GM23248 (cell line): ENCODE measurements at places on chromosomes 6 and 20. TPM values are rescaled to one million over a fixed set of nuclear protein-coding genes. Genes with fewer than 3 reads are reported as not detected.
A peak's percentile ranks its signal among the peaks of the same experiment; 100 is the strongest.

DNA sequence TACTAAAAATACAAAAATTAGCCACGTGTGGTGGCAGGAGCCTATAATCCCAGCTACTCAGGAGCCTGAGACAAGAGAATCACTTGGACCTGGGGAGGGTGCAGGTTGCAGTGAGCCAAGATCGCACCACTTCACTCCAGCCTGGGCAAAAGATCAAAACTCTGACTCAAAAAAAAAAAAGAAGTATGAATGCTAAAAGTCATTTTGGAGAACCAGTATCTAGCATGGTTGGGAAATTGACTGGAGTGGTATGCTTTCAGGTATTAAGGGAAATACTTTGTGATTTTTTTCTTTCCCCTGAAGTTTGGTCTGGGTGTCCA is 30.1 kb downstream of the PCMT1 start:
- H3K4me1 ChIP-seq: no peaks in the 10 kb centered on the region
- no peaks in the 10 kb centered on the region for H3K27me3 ChIP-seq
- peak; percentile 8 for DNase-seq
- H3K4me3 ChIP-seq: no peak overlapping the region
- H3K27ac ChIP-seq: no peak overlapping the region

GRCh38 chr20:37559312-37560027 is 31.8 kb upstream of the BLCAP start:
- H3K27ac ChIP-seq: no peak overlapping the region
- H3K4me1 ChIP-seq: no peaks in the 10 kb centered on the region
- no peaks in the 10 kb centered on the region for H3K36me3 ChIP-seq

DNA sequence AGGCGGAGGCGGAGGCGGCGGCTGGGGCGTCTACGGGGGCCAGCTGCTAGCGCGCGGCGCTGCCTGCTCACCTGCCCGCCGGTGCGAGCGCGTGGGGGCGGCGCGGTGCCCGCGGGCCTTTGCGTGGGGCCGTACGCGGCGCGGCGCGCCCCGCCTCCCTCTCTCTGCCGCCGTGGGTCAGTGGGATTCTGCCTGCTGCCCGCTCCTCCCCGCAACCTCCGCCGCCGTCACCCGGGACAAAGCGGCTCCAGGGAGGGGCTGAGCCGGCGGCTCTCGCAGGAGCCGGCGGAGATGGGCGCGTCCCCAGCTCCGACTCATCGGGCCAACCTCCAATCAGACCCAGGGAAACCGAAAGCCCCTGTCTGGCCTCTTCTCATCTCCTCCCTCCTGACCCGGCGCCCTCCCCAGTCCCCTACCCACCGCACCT is at the start of gene RCAN2:
Gene RCAN2, minus strand, starts transcription at position 249 of the 427 bp plus-strand sequence.
- peak within 1 kb of the TSS; percentile 79 for H3K4me3 ChIP-seq
- H3K27ac ChIP-seq: no peak within 1 kb of the TSS

DNA sequence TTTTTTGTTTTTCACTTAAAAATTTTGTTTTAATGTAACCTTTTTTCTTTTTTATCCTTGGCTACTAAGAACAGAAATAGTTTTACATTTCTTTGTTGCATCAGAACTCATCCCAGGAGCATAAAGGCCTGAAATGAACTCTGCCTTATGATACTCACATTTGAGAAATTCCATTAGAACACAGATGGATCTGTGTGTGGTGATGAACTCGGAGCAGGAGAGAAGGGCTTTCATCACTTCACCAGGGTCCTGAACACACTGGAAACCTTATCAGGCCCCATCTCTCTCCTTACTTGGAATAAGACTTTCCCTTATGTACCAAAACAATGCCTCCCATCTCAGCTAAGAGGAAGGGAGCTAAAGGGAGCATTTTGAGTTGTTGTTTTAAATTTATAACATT is 139.4 kb downstream of the PHF3 start:
- no peak overlapping the region for H3K4me3 ChIP-seq
- H3K36me3 ChIP-seq: no peaks in the 10 kb centered on the region
- DNase-seq: peak; percentile 24
- H3K27ac ChIP-seq: no peak overlapping the region
- peaks cover 22% of the 10 kb centered on the region for H3K4me1 ChIP-seq

DNA sequence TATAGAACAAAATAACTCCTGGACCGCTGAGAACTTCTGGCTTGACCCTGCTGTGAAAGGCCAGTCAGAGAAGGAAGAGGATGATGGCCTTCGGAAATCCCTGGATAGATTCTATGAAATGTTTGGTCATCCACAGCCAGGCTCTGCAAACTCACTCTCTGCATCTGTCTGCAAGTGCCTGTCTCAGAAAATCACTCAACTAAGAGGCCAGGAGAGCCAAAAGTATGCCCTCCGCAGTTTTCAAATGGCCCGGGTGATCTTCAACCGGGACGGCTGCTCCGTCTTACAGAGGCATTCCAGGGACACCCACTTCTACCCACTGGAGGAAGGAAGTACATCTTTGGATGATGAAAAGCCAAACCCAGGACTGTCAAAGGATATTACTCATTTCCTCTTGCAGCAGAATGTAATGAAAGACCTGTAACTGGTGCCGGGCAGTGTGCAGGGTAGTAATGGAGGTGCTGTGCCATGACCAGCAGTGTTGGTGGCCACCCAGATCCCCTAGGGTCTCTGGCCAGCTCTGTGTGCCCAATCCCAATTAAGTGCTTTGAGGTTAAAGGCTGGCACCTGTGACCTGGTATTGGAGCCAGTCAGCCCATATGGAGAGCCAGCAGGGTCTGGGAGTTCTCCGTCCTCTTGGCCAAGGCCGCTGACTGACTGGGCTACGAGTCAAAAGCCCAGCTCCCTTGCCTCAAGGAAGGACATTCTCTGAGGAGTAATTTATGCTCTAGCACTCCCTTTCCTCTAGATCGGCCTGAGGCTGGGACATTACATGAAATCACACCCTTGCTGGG is 87.1 kb downstream of the TRMT6 start:
- peaks cover 16% of the 10 kb centered on the region for H3K4me1 ChIP-seq
- peak overlapping the region; percentile 1; the same call in 1 of the 2 replicates for H3K4me3 ChIP-seq
- DNase-seq: peak; percentile 61
- H3K27ac ChIP-seq: no peak overlapping the region

GRCh38 chr6:84618836-84619235 is 145.6 kb downstream of the TBX18 start:
- no peaks in the 10 kb centered on the region for H3K36me3 ChIP-seq
- peak overlapping the region; percentile 90 for H3K27ac ChIP-seq
- no peaks in the 10 kb centered on the region for H3K27me3 ChIP-seq
- DNase-seq: peak; percentile 56
- no peak overlapping the region for H3K4me3 ChIP-seq
- H3K4me1 ChIP-seq: peaks cover 30% of the 10 kb centered on the region

DNA sequence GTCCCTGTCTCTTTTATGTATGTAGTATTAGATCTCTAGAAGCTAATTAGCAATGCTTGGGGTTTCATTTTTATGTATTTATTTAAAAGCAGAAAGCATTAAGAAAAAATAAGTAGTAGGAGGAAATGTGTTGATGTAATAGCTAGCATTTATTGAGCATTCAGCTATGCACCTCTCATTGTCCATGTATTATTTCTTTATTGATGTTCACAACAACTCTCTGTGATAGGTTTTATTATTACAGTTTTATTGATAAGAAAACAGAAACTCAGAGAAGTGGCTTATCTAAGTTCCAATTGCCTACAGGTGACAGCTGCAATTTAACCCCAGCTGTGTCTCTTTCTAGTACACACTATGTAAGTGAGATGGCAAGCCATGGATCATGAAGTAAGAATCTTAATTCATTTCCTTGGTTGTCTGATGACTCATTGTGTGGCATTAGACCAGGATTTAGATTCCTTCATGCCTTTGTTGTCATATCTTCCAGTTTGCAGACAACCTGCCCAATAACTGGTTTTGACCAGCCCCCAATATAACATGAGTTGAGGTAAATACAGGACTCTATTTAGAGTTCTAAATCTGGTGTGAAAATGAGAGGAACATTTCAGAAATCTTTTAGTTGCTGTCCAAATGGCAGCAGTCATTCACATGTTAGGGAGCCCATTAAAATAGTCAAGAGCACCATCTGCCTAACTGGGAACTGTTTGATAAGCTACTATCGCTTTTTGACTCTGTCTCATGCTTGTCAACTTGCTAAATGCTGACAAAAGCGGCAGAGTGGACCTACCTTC is 170.8 kb upstream of the PHACTR1 start:
- peak; percentile 76 for DNase-seq
- no peaks in the 10 kb centered on the region for H3K36me3 ChIP-seq
- peaks cover 26% of the 10 kb centered on the region for H3K4me1 ChIP-seq

DNA sequence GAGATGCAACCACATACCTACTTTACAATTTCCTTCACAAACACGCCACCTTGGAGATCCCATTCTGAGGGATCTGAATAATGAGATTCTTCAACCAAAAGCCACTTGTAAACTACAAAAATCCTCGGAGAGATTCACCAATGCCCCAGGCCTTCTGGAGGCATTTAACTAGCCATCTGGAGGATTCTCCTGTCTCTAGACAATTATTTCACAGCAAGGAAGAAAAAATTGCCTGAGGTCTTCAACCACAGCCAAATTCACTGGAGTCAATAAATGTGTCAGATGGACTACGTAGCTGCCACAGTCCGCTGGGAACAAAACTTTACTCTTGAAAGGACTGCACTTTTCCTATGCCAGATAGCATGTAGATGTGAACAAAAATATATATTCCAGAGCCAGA is 19.0 kb upstream of the DCDC2 start:
- H3K27me3 ChIP-seq: no peaks in the 10 kb centered on the region
- no peak overlapping the region for H3K27ac ChIP-seq
- no peak overlapping the region for H3K4me3 ChIP-seq

- peak overlapping the region; percentile 96 for H3K27ac ChIP-seq
- H3K4me1 ChIP-seq: peaks cover 98% of the 10 kb centered on the region
- peaks cover 2% of the 10 kb centered on the region; the same call in 1 of the 2 replicates for H3K36me3 ChIP-seq
- H3K27me3 ChIP-seq: no peaks in the 10 kb centered on the region
- DNase-seq: peak; percentile 93
Measured at GRCh38 chr6:112223070-112223861, 31.1 kb downstream of the LAMA4 start.

DNA sequence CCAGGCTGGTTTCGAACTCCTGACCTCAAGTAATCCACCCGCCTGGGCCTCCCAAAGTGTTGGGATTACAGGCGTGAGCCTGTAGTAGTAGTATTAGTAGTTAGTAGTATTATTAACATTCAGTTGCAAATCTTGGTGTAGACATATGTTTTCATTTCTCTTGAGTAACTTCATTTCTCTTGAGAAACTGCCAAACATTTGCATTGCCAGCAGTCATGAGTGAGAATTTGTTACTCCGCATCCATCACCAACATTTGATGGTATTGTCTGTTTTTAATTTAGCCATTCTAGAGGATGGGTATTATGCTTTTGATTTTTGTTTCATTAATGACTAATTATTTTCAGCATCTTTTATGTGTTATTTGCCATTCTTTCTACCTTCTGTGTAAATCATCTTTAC is 1.5 kb upstream of the ERVFRD-1 start:
- H3K36me3 ChIP-seq: no peaks in the 10 kb centered on the region
- no peak overlapping the region for H3K4me3 ChIP-seq
- H3K27ac ChIP-seq: no peak overlapping the region
- H3K4me1 ChIP-seq: peaks cover 13% of the 10 kb centered on the region
- peak; percentile 61 for DNase-seq

DNA sequence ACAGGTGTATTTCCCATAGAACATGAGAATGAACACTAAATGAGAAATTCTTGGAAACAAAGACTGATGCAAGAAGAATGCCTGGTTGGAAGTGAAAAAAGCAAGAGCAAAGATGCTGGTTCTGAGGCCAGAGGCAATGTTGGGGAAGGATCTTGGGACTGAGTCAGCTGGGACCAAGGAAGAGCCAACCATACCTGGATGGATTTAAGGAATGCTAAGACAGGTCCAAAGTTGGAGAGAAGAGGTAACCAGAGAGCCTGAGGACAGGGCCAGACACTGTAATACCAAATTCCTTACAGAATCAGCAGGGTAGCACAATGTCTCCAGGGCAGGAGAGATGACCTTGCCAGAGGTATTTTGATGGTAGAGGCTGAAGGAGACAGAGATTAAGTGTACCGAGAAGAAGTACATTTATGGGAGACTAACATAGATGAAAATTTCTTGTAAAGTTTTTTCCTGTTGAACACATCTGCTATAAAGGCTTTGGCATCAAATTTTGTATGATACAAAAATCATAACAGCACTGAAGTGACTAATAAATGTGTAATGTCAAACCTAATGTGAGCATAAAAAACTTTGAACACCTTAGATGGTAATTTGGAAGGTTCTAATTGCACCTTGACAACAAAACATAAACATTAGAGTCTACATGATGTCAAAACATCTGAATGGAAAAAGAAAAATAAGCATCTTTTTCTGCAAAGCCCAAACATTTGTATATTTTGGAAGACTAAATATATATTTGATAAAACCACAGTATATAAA is 221.7 kb upstream of the MARCKS start:
- H3K36me3 ChIP-seq: no peaks in the 10 kb centered on the region
- no peaks in the 10 kb centered on the region for H3K27me3 ChIP-seq
- DNase-seq: peak; percentile 12
- H3K4me3 ChIP-seq: no peak overlapping the region

GRCh38 chr6:145480024-145480423 is 255.3 kb downstream of the EPM2A start:
- H3K4me1 ChIP-seq: no peaks in the 10 kb centered on the region
- H3K27ac ChIP-seq: no peak overlapping the region
- H3K4me3 ChIP-seq: no peak overlapping the region
- H3K27me3 ChIP-seq: no peaks in the 10 kb centered on the region
- no peak for DNase-seq

DNA sequence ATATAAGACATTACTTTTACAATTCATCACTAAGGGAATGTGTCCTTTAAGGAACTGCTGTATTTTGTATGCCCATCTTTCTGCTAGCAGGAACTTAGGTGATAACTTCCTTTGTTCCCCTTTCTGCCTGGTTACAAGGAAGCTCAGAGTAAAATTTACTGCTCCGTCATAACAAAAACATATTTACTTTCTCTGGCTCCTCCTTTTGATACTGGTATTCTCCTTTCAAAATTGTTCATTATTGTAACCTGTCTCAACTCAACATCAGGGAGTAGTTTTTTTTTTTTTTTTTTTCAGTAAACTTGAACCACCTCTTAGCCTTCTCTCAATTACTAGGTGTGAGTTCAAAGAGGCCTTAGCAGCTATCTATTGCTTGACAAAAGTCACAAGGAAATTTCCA is 37.1 kb downstream of the RIPOR2 start:
- no peak overlapping the region for H3K4me3 ChIP-seq
- no peaks in the 10 kb centered on the region for H3K36me3 ChIP-seq
- H3K27me3 ChIP-seq: no peaks in the 10 kb centered on the region; the same call in 1 of the 2 replicates

The GGT7 gene
- 9.2 and 10.2 TPM in 2 replicates for total RNA-seq

The SLC16A10 gene
- total RNA-seq: not detected in 2 replicates

The PPIL6 gene
- total RNA-seq: 3.5 and 3.7 TPM in 2 replicates

The SLC2A10 gene
- total RNA-seq: 48.0 and 50.2 TPM in 2 replicates

The PSMG4 gene
- 20.0 and 24.5 TPM in 2 replicates for total RNA-seq

The LTB gene
- total RNA-seq: not detected in 2 replicates

The BEND6 gene
- 20.6 and 24.6 TPM in 2 replicates for total RNA-seq

The GSTA4 gene
- 26.5 and 28.6 TPM in 2 replicates for total RNA-seq

The CAPN11 gene
- under 0.01 TPM in 1 of 2 replicates, not detected in the other for total RNA-seq
